Foreskin melanocyte (primary cell): ENCODE measurements at places on chromosomes 3 and 15.

GRCh38 chr15:26887926-26888666, 21.2 kb downstream of the GABRA5 start:
- peak; percentile 25 for DNase-seq

GRCh38 chr15:74027688-74028087, 33.2 kb downstream of the PML start:
- DNase-seq: no peak

DNA sequence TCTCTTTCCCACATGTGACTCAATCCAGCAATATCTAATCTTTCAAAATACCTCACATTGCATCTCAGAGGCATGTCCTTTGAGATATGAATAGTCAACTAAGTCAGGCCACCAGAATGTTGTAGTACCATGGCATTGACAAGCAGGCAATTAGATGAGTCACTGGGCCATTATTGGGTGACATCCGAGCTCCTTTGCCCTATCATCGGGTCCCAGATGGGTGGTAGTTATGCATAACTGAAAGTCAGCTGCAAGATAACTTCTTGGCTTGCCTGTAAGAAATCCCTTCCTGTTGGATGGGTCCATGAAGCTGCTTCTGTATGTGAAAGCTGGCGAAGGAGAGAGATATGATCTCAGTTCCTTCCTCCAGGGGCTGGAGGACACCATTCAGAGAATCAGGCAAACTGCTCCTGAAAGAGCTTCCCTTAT, 32.8 kb downstream of the ARRDC4 start:
- DNase-seq: no peak

- no peak for DNase-seq
These were observed 289 bp downstream of the PCSK6 start for GRCh38 chr15:101489237-101489598.

DNA sequence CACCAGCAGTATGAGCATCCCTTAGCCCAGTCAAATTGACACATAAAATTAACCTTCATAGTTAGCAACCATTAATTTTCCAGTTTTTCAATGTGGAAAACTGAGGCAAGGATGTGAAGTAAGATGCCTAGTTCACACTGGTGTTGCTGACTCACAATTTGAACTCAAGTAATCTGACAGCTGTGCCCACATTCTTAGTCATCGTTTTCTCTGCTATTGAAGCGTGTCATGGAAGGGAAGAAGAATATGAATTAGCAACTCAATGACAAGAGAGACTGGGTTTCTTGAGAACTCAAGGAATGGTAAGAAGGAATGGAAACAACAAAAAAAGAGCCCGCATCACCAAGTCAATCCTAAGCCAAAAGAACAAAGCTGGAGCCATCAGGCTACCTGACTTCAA, 261.4 kb downstream of the EPHA3 start:
- DNase-seq: no peak

- no peak for DNase-seq
These were observed 84.2 kb upstream of the IL12A start for GRCh38 chr3:159904455-159904854.

DNA sequence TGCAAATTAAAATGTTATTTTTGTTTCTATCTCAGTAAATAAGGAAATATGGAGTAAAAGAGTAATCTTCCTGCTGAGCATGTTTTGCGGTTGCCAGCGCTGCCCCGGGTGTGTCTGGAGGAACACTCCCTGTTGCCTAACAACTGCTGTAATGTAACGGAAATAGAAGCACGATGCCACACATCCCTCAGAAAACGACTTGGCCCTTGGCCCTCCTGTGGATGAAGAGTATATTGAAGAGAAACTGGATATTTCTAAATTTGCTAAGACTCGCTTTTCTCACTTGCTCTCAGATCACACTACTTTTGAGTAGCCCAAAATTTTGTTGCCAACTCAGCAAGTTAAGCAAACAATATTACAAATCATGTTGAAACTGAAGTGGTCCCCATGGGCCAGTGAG, 18.9 kb downstream of the CX3CR1 start:
- peak; percentile 55 for DNase-seq

GRCh38 chr15:68781217-68781616, 39.5 kb downstream of the ANP32A start:
- no peak for DNase-seq

- DNase-seq: no peak
These were observed 215.5 kb downstream of the GAP43 start for GRCh38 chr3:115838786-115839185.

DNA sequence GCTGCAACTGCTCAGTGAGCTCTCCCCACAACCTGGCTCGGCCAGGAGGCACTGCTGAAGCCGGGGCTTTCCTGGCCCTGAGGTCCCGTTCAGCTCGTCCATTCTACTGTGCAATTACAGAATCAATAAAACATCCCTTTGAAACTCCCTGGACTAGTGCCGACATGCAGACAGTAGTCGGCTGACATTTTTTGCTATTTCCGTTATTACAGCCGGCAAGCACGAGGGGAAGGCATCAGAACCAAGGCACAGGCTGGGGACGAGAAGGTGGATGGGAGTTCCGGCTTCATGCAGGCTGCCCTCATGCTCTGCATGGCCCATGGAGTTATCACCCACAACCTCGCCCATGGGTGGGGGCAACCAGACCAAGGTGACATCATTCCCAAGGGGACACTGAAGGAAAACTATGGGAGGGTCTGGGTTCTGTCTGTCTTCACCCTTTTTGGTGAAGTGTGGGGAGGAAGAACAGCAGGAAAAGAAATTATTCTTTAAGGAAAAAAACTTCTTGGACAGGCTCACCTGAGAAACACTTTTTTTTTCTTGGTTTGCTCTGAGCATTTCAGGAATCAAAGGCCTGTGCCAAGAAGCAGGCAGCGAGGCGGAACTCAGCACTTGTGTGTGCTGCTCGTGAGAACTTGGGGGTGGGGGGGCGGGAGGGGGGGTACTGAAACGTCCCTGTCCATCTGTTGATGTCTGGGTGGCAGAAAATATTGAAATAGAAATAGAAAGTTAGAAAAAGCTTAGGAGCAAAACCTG, 154.5 kb downstream of the FOXP1 start:
- DNase-seq: peak; percentile 56

- no peak for DNase-seq
These were observed 303.2 kb downstream of the TIGIT start for GRCh38 chr3:114597012-114597411.

- no peak for DNase-seq
These were observed 24.1 kb downstream of the GYG1 start for GRCh38 chr3:149015393-149015792.

DNA sequence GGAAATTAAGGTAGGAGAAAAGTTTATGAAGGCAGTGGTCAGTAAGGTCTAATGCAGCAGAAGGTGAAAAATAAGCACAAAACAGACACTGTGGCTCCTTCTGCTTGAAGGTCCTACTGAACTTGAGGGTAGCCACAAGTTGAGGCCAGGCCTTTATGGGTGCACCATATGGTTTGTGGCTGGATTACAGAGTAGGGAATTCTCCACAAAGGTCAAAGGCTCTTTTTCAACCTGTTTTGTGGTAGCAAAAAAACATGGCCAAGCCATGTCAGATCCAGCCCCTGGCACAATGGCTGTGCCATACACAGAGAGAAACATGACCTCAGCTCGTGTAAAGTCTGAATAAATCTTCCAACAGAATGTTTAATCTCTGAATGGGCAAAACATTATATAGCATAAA, 214.0 kb downstream of the SATB1 start:
- no peak for DNase-seq

DNA sequence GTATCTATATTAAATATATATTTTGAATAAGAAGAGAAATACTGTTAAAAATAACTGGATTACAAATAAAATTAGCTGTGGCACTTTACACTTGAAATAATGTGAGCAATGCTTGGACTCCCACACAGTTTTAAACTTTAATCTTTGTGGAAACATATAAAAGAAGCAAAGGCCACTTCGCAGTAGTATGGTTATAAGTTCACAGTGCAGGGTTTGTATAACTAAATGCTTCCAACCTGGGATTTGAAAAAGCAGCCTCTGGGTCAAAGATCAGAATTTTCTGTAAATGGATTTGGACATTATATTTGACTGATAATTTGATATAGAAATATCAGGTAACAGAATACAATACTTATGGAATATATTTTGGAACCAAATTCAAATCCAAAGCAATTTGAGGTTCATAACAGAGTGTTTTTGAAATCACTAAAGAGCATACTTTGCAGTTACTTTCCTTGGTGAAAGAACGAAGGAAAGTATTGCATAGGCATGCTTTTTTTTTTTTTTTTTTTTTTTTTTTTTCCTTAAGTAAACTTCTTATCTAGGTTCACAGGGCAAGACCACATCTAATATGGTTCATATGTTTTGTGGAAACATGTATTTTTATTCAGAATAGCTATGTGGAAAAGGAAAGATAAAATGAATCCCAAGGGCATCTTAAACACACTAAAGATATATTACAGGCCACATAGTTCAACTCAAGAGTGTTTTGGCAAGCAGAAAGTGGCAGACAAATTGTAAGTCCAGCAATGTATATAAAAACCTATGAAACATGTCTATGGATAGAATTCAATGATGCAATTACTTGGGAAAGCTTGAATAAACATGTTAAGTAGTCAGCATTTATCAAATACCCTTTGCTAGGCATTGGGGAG, 47.1 kb upstream of the SGO1 start:
- no peak for DNase-seq

- DNase-seq: no peak
These were observed 727.1 kb upstream of the NECTIN3 start for GRCh38 chr3:110344487-110344886.

- DNase-seq: no peak
These were observed 17.4 kb upstream of the CRTC3 start for GRCh38 chr15:90512276-90512675.

GRCh38 chr15:51379390-51379789, 37.9 kb downstream of the GLDN start:
- no peak for DNase-seq

- no peak for DNase-seq
These were observed 557 bp downstream of the ELL3 start for GRCh38 chr15:43776101-43776717.

DNA sequence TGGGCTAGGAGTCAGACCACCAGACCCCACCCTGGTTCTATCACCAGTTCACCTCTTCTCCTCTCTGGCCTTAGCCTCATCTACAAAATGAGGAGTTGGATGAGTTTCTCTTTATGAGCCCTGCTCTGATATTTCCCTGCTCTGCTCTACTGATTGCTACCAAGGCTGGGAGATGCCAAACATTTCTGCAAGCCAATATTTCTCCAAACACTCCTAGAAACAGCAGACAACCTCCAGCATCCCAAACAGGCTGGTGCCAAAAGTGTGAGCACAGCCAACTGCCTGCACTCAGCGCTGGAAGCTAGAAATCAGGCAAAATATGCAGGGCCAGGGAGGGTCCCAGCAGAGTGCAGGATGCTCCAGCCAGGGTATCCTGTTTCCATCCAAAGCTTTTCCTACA, 10.8 kb downstream of the DAPK2 start:
- no peak for DNase-seq

GRCh38 chr3:151362751-151363174, 21.8 kb downstream of the P2RY12 start:
- no peak for DNase-seq

GRCh38 chr15:49889536-49889935, 229.5 kb downstream of the ATP8B4 start:
- DNase-seq: no peak

DNA sequence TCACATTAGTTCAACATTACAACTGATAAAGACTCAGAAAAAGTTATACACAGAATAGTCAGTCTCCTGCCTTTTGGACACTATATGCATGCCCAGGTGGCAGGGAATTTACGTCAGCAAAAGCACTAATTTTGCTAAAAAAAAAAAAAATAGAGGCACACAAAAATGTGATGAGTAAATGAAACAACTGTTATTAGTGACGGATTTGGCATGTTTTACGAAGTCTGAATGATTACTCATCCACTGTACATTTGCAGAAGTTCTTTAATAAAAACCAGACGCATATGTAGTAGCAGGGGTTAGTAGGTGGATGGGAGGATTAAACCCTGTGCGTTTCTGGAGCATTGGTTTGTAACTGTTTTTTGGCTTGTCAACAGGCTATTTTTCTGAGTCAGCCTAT, 99.0 kb downstream of the MITF start:
- no peak for DNase-seq

DNA sequence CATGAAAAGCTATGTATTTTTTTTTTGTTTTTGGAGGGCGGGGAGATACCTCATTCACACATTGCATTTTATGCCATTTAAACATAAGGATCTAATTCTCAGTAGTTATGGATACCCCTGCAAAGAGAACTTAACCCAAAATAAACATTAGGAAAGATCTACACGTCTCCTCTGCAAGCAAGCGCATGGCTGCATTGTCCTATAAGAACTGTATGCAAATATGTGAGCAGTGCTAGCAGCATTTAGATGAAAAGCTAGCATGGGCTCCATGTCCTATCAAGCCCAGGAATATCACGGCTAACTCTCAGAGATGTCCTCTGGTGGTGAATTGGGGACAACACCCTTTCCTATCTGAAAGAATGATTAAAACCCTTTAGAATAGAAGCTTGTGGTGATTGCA, 292.8 kb downstream of the MEX3B start:
- no peak for DNase-seq

- DNase-seq: no peak
These were observed 102.7 kb downstream of the SCAPER start for GRCh38 chr15:76802411-76802810.

DNA sequence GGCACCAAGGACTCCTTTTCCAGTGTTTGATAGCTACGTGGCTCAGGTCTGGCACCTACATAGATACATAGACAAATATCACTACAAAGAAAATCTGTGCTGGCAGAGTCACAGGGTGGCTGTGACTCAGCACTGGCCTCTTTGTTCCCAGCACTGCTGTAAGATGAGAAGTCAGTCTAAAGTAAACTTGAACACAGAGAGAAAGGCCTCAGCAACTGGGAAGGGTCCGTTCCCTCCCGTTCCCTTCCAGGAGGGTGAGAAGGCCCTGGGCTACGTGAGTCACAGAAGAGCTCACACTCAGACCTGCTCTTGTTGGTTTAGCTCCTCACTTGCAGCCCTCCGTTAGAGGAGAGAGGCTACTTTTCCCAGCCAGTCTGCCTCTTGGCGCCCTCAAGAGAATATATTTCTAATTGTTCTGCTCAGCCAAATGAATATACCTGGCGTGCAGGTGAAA, 23.1 kb downstream of the ANXA2 start:
- DNase-seq: peak; percentile 80

- DNase-seq: no peak
These were observed 134.9 kb downstream of the EFHB start for GRCh38 chr3:19799115-19799514.
